ENCODE measurements at places on chromosomes 11 and 22.

DNA sequence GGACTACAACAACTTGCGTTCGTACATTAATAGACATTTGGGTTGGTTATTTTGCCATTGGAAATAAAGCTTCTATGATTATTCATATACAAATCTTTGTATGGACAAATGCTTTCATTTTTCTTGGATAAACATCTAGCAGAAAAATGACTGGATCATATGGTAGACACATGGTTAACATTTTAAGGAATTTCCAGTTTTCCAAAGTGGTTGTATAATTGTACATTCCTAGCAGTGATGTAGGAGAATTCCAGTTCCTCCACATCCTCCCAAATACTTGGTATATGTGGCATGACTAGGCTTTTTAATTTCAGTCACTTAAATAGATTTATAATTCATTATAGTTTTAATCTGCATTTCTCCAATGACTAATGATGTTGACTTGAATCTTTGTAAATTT lies 246.2 kb upstream of the NCAM1 start:
- DNase-seq, result no peak

DNA sequence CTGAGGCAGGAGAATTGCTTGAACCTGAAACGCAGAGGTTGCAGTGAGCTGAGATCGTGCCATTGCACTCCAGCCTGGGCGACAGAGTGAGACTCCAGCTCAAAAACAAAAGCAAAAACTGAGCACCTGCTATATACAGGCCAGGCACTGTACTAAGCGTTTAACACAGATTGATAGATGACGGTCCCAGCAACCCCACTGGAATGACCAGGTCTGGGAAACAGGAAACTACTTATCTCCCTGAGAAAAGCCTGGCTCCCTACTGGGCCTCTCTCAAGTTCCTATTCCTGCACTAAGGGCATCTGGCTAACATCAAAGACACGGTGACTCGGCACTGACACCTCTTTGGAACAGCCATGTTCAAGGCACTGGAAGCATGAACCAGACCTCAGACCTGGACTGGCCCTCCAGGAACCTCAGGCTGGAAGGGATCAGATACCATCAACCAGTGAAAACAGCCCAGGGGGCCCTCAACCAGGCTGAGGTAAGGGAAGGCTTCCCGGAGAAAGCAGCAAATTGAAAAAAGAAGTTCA lies 16.6 kb downstream of the ARAP1 start:
- DNase-seq, result no peak

DNA sequence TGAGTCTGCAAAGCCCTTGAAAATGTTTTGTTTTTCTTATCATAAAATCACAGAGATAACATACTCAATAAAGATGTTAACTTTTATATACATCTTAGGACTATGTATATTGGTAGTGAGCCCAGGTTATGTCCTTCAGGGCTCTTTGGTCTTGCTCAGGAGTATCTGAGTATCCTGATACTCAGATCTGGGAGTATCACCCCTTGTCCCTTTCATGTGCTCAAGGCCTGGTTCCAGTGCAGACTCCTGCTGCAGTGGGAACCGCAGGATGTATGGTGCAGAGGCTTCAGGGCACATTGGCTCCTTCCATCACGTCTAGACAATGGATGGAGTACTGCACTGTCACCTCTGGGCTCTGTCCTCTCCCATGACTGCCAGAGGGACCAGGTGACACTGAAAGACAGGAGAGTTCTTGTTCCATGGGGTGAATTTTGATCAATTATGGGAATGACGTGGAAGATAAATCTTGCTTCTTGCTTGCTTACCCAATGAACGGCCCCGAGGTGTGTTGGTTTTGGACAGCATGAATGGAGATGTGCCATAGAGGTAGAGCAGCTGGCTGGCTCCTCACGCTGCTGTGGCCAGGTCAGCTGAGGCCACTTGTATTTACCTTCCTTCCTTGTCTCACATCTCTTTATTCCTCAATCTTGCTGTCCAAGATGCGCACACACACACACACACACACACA lies 215.5 kb downstream of the ARHGAP42 start:
- no peak for DNase-seq

GRCh38 chr11:86106916-86107315 lies 38.0 kb upstream of the PICALM start:
- no peak for DNase-seq

DNA sequence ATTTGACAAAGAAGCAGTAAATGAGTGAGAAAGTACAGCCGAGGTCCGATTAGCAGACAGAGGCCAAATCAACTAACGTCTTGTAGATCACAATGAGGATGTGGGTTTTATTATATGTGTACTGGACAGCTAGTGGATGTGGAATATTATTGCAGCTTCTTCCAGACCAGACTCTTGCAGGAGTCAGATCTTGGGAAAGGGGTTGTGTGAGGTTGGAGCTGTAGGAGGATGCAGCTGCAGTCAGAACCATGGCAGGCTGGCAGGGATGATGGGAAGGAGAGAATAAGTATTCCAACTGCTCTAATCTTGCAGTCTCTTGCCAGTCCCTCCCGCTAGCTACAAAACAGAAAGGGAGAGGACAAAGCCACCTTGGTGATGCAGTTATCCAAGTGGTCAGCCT lies 46.8 kb upstream of the LDLRAD3 start:
- no peak for DNase-seq
